ENCODE measurements at places on chromosomes 11 and 22.
A peak's percentile ranks its signal among the peaks of the same experiment; 100 is the strongest.

DNA sequence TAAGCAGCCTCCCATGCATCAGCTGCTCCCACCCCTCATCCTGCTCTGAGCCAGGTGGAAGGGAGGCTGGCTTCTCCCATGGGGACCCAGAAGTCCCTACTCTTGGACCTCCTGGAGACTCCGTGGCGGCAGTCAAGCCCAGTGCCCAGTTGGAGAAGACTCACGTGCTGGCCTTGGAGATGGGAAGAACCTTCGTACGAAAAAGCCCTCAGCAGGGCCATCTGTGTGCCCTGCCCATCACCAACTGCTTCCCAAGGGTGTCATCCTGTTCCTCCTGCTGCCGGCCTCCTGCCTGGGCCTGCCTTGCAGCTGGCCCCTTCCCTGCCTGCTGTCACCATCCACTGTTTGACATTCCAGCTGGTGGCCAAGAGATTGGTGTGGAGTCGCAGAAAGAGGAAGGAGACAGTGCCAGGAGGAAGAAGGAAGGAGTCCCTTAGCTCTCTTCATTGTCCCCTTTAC is 28.0 kb downstream of the ARHGAP1 start:
- H3K4me3 ChIP-seq: no peak overlapping the region
- DNase-seq: no peak
- peaks cover 34% of the 10 kb centered on the region for H3K4me1 ChIP-seq
- H3K36me3 ChIP-seq: peaks cover 38% of the 10 kb centered on the region
- peak overlapping the region; percentile 67 for H3K27ac ChIP-seq
- H3K27me3 ChIP-seq: no peaks in the 10 kb centered on the region

DNA sequence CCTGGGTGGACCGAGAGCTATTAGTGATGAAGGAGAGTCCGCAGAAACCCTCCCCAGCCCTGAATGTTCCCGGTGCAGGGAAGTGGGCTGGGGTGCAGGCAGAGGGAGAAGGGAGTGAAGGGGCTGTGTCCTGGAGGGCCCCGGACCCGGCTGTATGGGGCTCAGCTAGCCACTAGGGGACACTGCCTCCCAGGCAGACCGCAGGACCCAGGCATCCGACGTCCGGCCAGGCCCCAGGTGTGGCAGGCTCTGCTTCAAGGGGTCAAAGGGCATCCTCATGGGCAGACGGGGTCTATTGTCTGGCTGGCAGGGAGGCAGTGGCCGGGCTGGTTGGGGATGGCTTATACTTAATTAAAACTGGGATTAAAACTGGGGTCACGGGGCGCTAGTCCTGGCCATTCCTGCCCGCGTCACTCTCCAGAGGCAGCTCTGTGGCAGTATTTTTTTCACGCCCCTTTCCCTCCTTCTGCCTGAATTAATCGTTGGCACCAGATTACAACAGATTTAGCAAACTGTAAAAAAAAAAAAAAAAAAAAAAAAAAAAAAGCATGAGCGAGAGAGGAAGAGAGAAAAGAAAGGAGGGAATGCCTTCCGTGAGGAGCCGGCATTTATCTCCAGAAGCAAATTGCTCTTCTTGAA is 5.1 kb downstream of the FLRT1 start:
- peaks cover 31% of the 10 kb centered on the region for H3K4me1 ChIP-seq
- H3K36me3 ChIP-seq: no peaks in the 10 kb centered on the region
- H3K27ac ChIP-seq: no peak overlapping the region
- peaks cover 49% of the 10 kb centered on the region for H3K27me3 ChIP-seq
- no peak overlapping the region for H3K4me3 ChIP-seq

DNA sequence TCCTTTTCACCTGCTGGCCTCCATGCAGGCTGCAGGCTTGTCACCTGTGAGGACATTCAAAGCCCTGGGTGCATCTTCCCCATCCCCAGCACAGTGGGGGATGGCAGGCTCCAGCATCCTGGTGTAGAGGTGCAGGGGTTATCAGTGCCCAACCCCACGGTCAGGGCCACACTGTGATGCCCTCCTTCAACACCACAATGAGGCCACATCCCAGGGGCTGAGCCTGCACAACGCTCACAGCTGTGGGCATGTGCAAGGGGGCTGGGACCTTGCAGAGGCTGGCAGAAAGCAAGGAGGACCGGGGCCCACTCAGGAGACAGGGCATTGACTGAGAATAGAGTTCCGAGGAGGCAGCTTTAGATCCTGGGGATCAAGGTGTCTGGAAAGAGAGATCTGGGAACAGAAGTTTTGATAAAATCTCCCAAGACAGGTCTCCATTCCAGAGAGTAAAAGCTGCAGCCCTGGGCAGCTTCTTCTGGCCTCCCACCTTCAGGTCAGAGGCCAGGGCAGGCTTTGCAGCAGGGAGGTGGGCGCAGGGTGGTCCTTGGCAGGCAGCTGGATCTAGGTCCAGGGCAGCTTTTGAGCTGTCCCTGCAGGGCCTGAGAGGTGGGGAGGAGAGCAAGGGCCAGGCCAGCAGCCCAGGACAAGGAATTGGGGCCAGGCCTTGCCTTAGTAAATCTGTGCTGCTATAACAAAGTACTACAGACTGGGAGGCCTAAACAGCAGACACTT is 250.8 kb upstream of the B3GAT1 start:
- no peak overlapping the region for H3K27ac ChIP-seq
- DNase-seq: no peak
- no peaks in the 10 kb centered on the region for H3K36me3 ChIP-seq
- peaks cover 15% of the 10 kb centered on the region for H3K27me3 ChIP-seq
- no peak overlapping the region for H3K4me3 ChIP-seq
- H3K4me1 ChIP-seq: no peaks in the 10 kb centered on the region

- peaks cover 20% of the 10 kb centered on the region for H3K27me3 ChIP-seq
- H3K4me1 ChIP-seq: peaks cover 71% of the 10 kb centered on the region
- H3K4me3 ChIP-seq: peak overlapping the region; percentile 58
- H3K36me3 ChIP-seq: no peaks in the 10 kb centered on the region
Measured at GRCh38 chr22:22926370-22927195, 39.0 kb downstream of the IGLL5 start.

- H3K36me3 ChIP-seq: no peaks in the 10 kb centered on the region
- no peak for DNase-seq
- peaks cover 19% of the 10 kb centered on the region for H3K27me3 ChIP-seq
- peaks cover 46% of the 10 kb centered on the region for H3K4me1 ChIP-seq
- no peak overlapping the region for H3K4me3 ChIP-seq
- H3K27ac ChIP-seq: no peak overlapping the region
Measured at GRCh38 chr11:69230856-69231425, 63.0 kb upstream of the MYEOV start.

DNA sequence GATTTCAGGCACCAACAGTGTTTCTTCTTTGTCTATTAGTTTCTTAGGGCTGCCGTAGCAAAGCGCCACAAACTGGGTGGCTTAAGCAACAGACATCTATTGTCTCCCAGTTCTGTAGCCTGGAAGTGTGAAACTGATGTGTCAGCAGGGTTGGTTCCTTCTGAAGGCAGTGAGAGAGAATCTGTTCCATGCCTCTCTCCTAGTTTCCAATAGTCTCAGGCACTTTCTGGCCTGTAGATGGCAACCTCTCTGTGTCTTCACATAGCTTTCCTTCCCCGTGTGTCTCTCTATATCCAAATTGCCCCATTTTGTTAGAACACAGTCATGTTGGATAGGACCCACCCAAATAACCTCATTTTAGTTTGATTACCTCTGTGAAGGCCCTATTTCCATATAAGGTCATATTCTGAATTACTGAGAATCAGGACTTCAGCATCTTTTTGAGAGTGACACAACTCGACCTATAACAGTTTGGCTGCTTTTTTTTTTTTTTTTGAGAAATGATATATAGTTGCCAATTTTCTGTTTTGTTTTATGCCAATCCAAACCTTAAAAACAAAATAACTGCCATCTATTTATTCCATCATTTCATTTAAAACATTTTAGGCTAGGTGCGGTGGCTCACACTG is 108.2 kb downstream of the SLC36A4 start:
- H3K36me3 ChIP-seq: no peaks in the 10 kb centered on the region

DNA sequence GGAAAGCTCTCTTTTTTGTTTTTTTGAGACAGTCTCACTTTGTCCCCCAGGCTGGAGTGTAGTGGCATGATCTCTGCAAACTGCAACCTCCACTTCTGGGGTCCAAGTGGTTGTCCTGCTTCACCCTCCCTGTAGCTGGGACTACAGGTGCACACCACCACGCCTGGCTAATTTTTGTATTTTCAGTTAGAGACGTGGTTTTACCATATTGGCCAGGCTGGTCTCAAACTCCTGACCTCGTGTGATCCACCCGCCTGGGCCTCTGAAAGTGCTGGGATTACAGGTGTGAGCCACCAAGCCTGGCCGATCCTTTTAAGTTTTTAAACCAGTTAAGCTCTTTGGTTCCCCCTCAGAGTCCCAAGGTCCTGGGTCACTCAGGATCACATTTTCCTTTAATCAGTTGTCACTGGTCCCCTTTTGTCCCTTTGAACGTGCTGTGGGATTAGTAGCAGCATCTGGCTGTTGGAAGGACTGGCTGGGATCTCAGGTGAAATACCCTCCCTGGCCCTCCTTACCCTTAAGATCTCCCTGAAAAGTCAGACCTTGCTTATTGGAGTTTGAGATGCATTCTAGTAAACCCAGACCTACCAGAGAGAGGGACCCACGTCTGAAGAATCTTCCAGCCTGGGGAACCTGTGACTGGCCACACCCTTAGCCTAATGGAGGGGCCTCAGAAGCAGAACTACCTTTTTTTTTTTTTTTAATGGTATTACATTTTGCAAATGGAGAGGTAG is 8.1 kb downstream of the MALAT1 start:
- peaks cover 8% of the 10 kb centered on the region for H3K27me3 ChIP-seq
- peak overlapping the region; percentile 64 for H3K27ac ChIP-seq
- DNase-seq: no peak
- H3K4me1 ChIP-seq: peaks cover 54% of the 10 kb centered on the region

GRCh38 chr11:75188671-75189070 is 37.8 kb downstream of the SLCO2B1 start:
- H3K27ac ChIP-seq: peak overlapping the region; percentile 37
- peaks cover 11% of the 10 kb centered on the region for H3K27me3 ChIP-seq
- H3K4me3 ChIP-seq: no peak overlapping the region
- H3K36me3 ChIP-seq: no peaks in the 10 kb centered on the region
- DNase-seq: no peak
- H3K4me1 ChIP-seq: peaks cover 21% of the 10 kb centered on the region

DNA sequence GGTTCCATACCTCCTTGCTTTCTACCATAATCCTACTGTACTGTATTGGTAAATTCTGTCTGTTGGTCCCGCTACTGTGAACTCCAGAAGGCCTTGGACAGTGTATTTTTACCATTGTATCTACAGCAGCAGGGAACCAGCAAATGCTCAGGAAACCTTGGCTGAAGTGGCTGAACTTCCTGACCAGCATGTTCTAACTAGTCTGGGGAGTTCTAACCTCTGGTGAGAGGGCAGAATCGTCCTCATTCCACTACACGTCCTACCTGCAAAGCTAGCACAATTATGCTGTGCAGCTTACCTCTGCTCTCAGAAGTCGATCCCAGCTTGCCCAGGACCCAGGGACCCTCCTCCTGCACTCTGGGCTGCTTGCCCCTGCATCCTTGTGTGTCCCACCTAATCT is 283.1 kb downstream of the TENM4 start:
- H3K27me3 ChIP-seq: no peaks in the 10 kb centered on the region
- H3K4me3 ChIP-seq: no peak overlapping the region
- no peak overlapping the region for H3K27ac ChIP-seq
- peaks cover 15% of the 10 kb centered on the region for H3K36me3 ChIP-seq

GRCh38 chr11:111627591-111627990 is 25.3 kb downstream of the SIK2 start:
- H3K27ac ChIP-seq: no peak overlapping the region
- no peak overlapping the region for H3K4me3 ChIP-seq
- H3K4me1 ChIP-seq: no peaks in the 10 kb centered on the region
- no peaks in the 10 kb centered on the region for H3K27me3 ChIP-seq
- H3K36me3 ChIP-seq: peaks cover 42% of the 10 kb centered on the region

- no peak overlapping the region for H3K27ac ChIP-seq
- H3K4me1 ChIP-seq: no peaks in the 10 kb centered on the region
- no peak for DNase-seq
- no peak overlapping the region for H3K4me3 ChIP-seq
- H3K27me3 ChIP-seq: no peaks in the 10 kb centered on the region
Measured at GRCh38 chr11:121681550-121682268, 228.9 kb upstream of the SORL1-AS1 start.

DNA sequence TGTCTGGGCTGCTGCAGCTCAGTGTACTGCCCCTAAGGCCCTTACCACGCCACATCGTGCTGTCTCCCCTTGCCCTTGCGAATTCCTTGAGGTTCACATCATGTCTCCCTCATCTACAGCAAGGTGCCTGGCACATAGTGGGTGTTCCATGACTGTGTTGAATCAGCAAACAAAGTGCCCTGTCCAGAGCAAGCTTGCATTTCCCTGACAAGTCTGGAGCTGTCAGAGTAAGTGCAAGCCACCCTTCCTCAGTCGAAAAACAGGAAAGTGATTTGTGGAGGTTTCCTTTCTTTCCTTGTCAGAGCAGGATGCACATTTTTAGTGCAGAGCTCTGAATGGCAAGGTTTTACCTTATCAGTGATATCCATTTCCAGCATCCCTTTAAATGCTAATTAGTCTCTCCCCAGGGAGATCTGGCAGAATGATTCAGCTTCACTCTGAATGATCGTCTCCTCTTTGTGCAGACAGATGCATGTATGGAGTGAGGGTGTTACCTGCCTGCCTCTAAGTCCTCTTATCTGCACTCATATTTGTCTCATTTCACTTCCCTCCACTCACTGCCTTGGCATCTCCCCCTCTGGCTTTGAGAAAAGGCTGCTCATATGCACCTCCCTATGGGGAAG is 331.2 kb downstream of the TMEM135 start:
- H3K36me3 ChIP-seq: no peaks in the 10 kb centered on the region
- H3K27ac ChIP-seq: no peak overlapping the region
- no peak for DNase-seq
- no peak overlapping the region for H3K4me3 ChIP-seq
- H3K4me1 ChIP-seq: peaks cover 13% of the 10 kb centered on the region

- no peaks in the 10 kb centered on the region for H3K4me1 ChIP-seq
- H3K36me3 ChIP-seq: peaks cover 64% of the 10 kb centered on the region
- no peak for DNase-seq
- no peaks in the 10 kb centered on the region for H3K27me3 ChIP-seq
Measured at GRCh38 chr11:34075178-34075820, 23.8 kb downstream of the CAPRIN1 start.

DNA sequence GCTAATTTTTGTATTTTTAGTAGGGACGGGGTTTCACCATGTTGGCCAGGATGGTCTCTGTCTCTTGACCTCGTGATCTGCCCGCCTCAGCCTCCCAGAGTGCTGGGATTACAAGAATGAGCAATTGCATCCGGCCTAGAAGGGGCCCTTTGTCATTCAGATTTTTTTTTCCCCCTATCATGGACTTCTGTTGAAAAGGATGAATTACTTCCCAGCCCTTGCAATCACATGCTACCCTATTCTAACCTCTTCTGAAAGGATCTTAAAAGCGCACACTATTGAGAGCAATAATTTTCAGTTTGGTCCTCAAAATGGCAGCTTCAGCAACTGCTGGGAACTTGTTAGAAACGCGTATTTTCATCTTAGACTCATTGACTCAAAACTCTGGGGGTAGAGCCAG is 575.6 kb upstream of the KIRREL3 start:
- DNase-seq: no peak
- H3K4me1 ChIP-seq: peaks cover 5% of the 10 kb centered on the region
- no peak overlapping the region for H3K4me3 ChIP-seq
- no peak overlapping the region for H3K27ac ChIP-seq

- H3K4me3 ChIP-seq: peak overlapping the region; percentile 32
- peaks cover 28% of the 10 kb centered on the region for H3K4me1 ChIP-seq
- H3K27me3 ChIP-seq: no peaks in the 10 kb centered on the region
- peak overlapping the region; percentile 67 for H3K27ac ChIP-seq
Measured at GRCh38 chr11:104858882-104859775, 39.1 kb downstream of the CASP12 start.
